Breast epithelium (tissue), 4 donors: ENCODE measurements at places on chromosomes 4 and X. TPM values are rescaled to one million over a fixed set of nuclear protein-coding genes. Genes with fewer than 3 reads are reported as not detected.
A peak's percentile ranks its signal among the peaks of the same experiment; 100 is the strongest.

UCP1 gene
- not detected for total RNA-seq

FRMD7 gene
- not detected for total RNA-seq

DNA sequence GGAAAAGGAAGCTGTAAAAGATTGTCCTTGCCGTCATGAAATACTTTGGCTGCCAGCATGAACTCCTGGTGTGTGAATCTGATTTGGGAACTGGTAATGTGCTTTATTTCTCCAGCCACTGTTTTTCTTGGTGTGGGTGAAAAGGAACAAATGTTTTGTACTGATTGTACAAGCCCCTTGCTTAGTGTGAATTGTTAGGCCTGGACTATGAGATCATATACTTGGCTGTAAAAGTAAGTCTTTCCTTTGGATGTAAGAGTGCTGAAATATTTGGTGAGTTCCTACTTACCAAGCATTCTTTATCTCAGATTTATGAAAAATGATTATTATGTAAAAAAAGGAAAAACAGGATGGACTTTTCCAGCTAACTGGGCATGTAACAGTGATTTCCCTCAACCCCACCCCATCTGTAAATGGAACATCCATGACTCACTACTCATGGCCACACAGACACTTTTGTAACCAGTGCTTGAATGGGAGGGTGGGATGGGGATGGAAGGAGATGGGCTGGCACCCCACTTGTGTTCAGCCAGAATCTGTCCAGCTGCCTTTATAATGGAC, 6.3 kb downstream of the FNIP2 start:
- DNase-seq: no peak
- H3K27ac ChIP-seq: peak overlapping the region; percentile 22
- no peak overlapping the region for H3K4me3 ChIP-seq
- no peaks in the 10 kb centered on the region for H3K27me3 ChIP-seq

DNA sequence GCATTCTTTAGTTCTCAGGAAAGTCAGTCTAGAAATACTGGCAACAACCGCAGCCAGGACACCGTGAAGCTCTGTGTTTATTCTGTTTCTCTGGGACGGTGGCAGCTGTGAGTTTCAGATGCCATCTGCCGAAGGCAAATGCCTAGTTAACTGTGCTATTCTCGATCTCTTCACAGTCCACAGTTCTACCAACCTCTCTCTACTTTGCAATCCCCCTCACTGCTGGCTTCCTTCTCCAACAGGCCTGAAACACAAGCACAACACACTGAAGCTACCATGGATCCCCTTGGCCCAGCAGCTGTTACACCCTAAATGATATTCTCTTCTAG, 118.8 kb downstream of the ZNF827 start:
- no peak overlapping the region for H3K4me3 ChIP-seq
- no peak for DNase-seq
- H3K4me1 ChIP-seq: no peaks in the 10 kb centered on the region

- H3K4me1 ChIP-seq: no peaks in the 10 kb centered on the region
- H3K27me3 ChIP-seq: peaks cover 7% of the 10 kb centered on the region
- DNase-seq: no peak
- H3K27ac ChIP-seq: no peak overlapping the region
- no peak overlapping the region for H3K4me3 ChIP-seq
Observed at GRCh38 chrX:46130247-46130646, 415.0 kb downstream of the ZNF674 start.

GRCh38 chr4:67130411-67130810, 414.9 kb downstream of the CENPC start:
- no peaks in the 10 kb centered on the region for H3K4me1 ChIP-seq
- no peaks in the 10 kb centered on the region for H3K36me3 ChIP-seq
- DNase-seq: no peak
- H3K27me3 ChIP-seq: no peaks in the 10 kb centered on the region
- H3K4me3 ChIP-seq: no peak overlapping the region
- H3K27ac ChIP-seq: no peak overlapping the region
